Activated CD4-positive, alpha-beta T cell treated with anti-CD3 and anti-CD28 coated beads for 36 hours (primary cell): ENCODE measurements at places on chromosomes 7 and 10. TPM values are rescaled to one million over a fixed set of nuclear protein-coding genes. Genes with fewer than 3 reads are reported as not detected.

DNA sequence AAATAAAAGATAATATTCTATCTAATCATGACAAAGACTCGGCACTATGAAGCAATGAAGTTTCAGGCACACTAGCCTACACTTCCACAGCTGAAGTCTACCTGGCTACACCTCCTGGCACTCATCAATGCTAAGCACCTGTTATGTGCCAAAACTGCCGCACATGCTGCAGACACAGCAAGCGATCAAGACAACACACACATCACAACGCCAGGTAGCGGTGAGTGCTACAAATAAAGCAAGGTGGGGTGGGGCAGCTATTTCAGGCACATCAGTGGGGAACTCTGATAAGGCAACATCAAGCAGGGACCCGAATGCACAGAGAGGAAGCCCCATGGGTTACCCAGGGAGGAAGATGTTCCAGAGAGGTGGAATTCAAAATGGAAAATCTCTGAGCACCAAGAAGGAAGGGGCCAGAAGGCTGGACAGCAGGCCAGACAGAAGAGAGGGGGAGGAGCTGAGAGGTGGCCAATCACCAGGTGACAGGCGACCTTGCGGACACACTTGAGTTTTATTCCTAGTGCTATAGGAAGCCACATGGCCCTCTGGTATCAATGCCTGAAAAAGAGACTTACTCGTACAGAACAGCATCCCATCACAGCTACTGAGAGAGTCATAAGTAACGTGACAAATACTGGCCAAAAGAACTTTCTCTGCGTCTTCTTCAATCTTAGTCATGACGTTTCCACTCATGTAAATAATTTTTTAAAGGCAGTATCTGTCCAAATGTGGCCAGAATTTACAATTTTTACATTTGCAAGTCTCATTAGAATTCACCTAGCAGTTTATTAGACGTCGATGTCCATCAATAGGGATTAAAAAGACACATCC lies 8.0 kb downstream of the PSAP start:
- no peaks in the 10 kb centered on the region for H3K27me3 ChIP-seq
- H3K36me3 ChIP-seq: no peaks in the 10 kb centered on the region
- no peak overlapping the region for H3K4me3 ChIP-seq
- H3K4me1 ChIP-seq: peaks cover 71% of the 10 kb centered on the region

STRIP2 gene
- total RNA-seq: 51.8 TPM

DNA sequence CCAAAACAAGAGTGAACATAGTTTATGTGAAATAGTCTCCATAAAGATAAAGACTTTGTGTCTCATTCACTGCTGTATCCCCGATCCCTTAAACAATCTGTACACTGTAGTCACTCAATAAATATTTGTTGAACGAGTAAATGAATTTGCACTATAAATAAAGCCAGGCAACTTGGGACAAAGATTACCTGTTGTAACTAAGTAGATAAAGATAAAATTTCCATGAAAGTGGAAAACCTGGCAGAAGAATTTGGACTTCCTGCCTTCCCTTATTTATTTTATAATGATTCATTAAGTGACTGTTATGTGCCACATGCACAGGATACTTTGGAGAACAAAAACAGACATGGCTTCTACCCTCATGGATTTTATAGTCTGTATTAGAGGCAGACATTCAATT lies 277.7 kb upstream of the KAT6B start:
- no peak overlapping the region for H3K27ac ChIP-seq
- H3K27me3 ChIP-seq: no peaks in the 10 kb centered on the region
- no peak for DNase-seq
- H3K4me3 ChIP-seq: no peak overlapping the region
- peaks cover 7% of the 10 kb centered on the region for H3K36me3 ChIP-seq

GRCh38 chr10:69123306-69123746 lies 652 bp upstream of the VPS26A start:
- H3K27me3 ChIP-seq: no peaks in the 10 kb centered on the region
- H3K4me3 ChIP-seq: peak overlapping the region; percentile 90
- H3K36me3 ChIP-seq: no peaks in the 10 kb centered on the region
- no peak for DNase-seq

DNA sequence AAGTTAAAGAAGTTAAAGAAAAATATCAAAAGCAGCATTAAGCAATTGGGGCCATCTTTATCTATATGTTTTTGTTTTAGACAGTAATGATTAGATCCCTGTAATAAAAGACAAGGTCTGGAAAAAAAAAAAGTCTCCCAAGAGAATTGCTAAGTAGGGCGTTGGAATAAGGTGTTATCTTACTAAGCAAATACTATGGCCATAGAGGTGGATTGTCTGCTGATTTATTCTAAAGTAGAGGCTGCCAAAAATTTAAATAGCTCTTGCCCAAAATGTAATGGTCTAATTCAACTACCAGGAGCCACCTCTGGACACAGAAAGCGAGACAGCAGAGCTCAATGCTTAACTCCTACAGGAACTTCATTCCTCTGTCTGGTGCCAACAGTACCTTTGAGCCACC lies 71.6 kb downstream of the HERPUD2 start:
- no peaks in the 10 kb centered on the region for H3K36me3 ChIP-seq
- no peak overlapping the region for H3K4me3 ChIP-seq
- no peak overlapping the region for H3K27ac ChIP-seq
- H3K4me1 ChIP-seq: peaks cover 2% of the 10 kb centered on the region
- H3K27me3 ChIP-seq: no peaks in the 10 kb centered on the region

OR9A2 gene
- not detected for total RNA-seq

GRCh38 chr7:150974468-150975391 lies 3.4 kb downstream of the KCNH2 start:
- H3K27me3 ChIP-seq: peaks cover 21% of the 10 kb centered on the region
- peak overlapping the region; percentile 51 for H3K27ac ChIP-seq
- peaks cover 30% of the 10 kb centered on the region for H3K4me1 ChIP-seq
- no peaks in the 10 kb centered on the region for H3K36me3 ChIP-seq
- DNase-seq: peak; percentile 85
- H3K4me3 ChIP-seq: peak overlapping the region; percentile 73

GRCh38 chr10:61284222-61284890 lies 168.8 kb downstream of the TMEM26 start:
- H3K36me3 ChIP-seq: no peaks in the 10 kb centered on the region
- H3K27me3 ChIP-seq: no peaks in the 10 kb centered on the region
- H3K4me3 ChIP-seq: peak overlapping the region; percentile 35
- H3K4me1 ChIP-seq: peaks cover 15% of the 10 kb centered on the region
- no peak overlapping the region for H3K27ac ChIP-seq

MOGAT3 gene
- total RNA-seq: not detected

HECW1 gene
- not detected for total RNA-seq

DNA sequence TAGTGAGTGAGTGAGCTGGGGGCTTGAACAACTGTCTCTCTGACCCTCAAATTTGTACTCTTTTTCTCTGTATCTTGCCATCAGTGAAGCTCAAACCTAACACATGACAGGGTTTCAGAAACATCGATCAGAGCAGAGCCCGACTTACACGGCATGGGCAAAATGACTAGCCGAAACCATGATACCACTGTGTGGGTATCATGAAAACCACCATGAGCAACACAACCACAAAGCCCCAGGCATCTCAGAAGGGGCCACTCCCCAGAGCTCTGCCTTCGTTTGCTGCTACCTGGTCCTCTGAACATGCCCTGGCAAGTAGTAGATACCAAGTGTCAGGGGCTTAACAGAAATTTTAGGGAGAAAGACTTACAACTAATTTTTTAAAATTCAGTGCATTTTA lies 308.5 kb downstream of the WDR11 start:
- peaks cover 3% of the 10 kb centered on the region for H3K4me1 ChIP-seq
- H3K4me3 ChIP-seq: no peak overlapping the region
- H3K27ac ChIP-seq: no peak overlapping the region
- H3K36me3 ChIP-seq: no peaks in the 10 kb centered on the region
- DNase-seq: peak; percentile 37
- peaks cover 1% of the 10 kb centered on the region for H3K27me3 ChIP-seq

GRCh38 chr10:73917566-73918305 lies 6.8 kb downstream of the PLAU start:
- peaks cover 23% of the 10 kb centered on the region for H3K4me1 ChIP-seq
- no peak overlapping the region for H3K27ac ChIP-seq
- no peaks in the 10 kb centered on the region for H3K36me3 ChIP-seq
- peaks cover 21% of the 10 kb centered on the region for H3K27me3 ChIP-seq
- no peak for DNase-seq
- H3K4me3 ChIP-seq: no peak overlapping the region

GRCh38 chr7:80087051-80087770 lies 47.4 kb upstream of the GNAI1 start:
- H3K27ac ChIP-seq: no peak overlapping the region
- H3K4me1 ChIP-seq: no peaks in the 10 kb centered on the region
- no peaks in the 10 kb centered on the region for H3K36me3 ChIP-seq
- H3K27me3 ChIP-seq: no peaks in the 10 kb centered on the region

- no peaks in the 10 kb centered on the region for H3K4me1 ChIP-seq
- no peak overlapping the region for H3K4me3 ChIP-seq
- DNase-seq: no peak
- no peaks in the 10 kb centered on the region for H3K36me3 ChIP-seq
Observed at GRCh38 chr7:28879105-28879504, 79.0 kb downstream of the TRIL start.

DNA sequence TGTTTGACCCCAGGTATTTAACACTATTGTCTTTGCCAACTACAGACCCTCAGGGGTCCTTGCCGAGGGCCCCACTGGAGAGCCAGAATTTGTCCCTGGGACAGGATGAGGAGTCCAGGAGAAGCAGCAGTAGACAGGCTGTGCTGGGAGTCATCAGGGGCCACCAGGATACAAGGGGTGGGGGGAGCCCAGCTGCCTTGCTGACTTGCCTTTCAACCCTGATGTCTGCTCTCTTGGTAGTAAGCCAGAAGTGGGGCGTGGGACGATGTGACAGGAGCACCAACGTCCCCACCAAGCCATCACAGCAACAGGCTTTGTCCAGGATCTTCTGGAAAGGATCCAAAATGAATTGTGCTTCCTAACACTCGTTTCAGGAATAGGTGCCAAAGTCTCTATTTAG lies 62.4 kb upstream of the CDCA7L start:
- no peaks in the 10 kb centered on the region for H3K4me1 ChIP-seq
- no peak overlapping the region for H3K4me3 ChIP-seq
- H3K36me3 ChIP-seq: no peaks in the 10 kb centered on the region

GRCh38 chr10:105062951-105063350 lies 421.9 kb downstream of the SORCS3 start:
- no peak overlapping the region for H3K4me3 ChIP-seq
- DNase-seq: no peak

GRCh38 chr10:58886406-58886805 lies 290.0 kb upstream of the PHYHIPL start:
- peaks cover 2% of the 10 kb centered on the region for H3K36me3 ChIP-seq
- no peak overlapping the region for H3K4me3 ChIP-seq
- DNase-seq: no peak
- no peak overlapping the region for H3K27ac ChIP-seq
- no peaks in the 10 kb centered on the region for H3K4me1 ChIP-seq

DNA sequence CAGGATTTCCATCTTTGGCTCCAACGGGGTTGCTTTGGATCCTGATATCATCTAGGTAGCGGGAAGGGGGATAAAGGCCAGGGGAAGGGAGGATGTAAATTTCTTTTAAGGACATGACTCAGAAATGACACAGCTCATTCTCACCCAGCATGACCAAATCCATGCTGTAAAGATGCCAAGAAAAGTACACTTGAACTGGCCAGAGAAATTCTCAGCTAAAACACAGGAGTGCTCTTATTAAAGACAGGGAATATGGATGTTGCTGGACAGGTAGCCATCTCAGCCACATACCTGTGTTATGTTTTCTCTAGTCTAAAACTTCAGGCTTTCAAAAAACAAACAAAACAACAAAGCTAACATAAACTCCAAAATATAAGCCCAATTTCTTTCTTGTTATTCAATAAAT lies 68.3 kb downstream of the NAMPT start:
- no peak overlapping the region for H3K27ac ChIP-seq
- H3K4me3 ChIP-seq: no peak overlapping the region
- H3K27me3 ChIP-seq: peaks cover 16% of the 10 kb centered on the region

DNA sequence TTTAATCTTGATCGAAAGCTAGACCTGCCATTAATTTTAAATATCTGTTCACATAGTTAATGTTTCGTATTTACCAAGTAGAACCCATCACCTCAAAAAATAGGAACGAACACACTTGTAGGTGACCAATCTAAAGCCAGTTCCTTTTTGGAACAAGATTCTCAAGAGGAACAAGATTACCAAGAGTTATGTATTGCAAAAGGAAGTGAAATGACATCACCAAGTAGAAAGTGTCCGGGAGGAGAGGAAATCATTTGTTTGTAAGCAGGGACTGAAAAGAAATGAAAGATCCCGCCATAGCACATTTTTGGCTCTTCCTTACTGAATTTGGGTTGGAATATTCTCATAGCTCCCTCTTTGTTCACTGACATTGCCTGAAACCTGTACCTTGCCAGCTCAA lies 1200.5 kb downstream of the SORCS1 start:
- no peaks in the 10 kb centered on the region for H3K27me3 ChIP-seq
- H3K36me3 ChIP-seq: no peaks in the 10 kb centered on the region
- no peak overlapping the region for H3K4me3 ChIP-seq
- H3K27ac ChIP-seq: no peak overlapping the region
- no peak for DNase-seq

BCAP29 gene
- total RNA-seq: 38.8 TPM

TMEM139 gene
- 1.2 TPM for total RNA-seq

- no peak overlapping the region for H3K4me3 ChIP-seq
- no peaks in the 10 kb centered on the region for H3K36me3 ChIP-seq
- H3K27ac ChIP-seq: no peak overlapping the region
- no peak for DNase-seq
- peaks cover 6% of the 10 kb centered on the region for H3K4me1 ChIP-seq
Observed at GRCh38 chr10:58023341-58024073, 244.2 kb downstream of the IPMK start.

MUC3A gene
- total RNA-seq: not detected

- no peak overlapping the region for H3K4me3 ChIP-seq
- H3K27ac ChIP-seq: no peak overlapping the region
- no peaks in the 10 kb centered on the region for H3K36me3 ChIP-seq
Observed at GRCh38 chr7:94228223-94228622, 166.5 kb upstream of the COL1A2 start.

DNA sequence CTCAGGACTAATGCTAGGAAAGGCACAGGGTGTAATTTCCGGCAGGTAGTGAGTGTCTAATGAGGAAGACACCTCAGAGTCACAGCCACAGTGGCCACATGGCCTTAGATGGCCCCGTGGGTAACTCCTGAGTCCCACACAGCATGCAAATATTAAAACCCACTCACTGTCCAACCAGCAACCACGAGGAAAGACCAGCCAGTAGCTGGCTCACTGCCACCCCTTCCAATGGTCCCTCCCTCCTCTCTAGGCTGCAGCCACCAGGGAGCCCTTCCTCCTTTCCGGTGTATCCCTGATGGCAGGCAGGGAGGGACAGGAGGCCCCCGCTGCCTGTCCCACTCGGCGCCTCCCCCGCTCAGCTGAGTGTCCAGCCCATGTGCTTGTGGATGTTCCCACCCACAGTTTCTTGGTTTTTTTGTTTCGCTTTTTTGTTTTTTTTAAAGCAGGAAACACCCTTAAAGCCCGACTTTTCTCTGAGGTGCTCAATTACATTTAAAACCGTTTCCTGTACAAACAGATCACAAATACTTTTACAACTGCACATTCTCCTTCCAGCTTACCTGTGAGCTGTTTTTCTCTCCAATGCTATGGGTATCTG lies 9.2 kb downstream of the BNIP3 start:
- H3K36me3 ChIP-seq: peaks cover 79% of the 10 kb centered on the region
- H3K27me3 ChIP-seq: no peaks in the 10 kb centered on the region
- H3K27ac ChIP-seq: peak overlapping the region; percentile 81

GRCh38 chr10:77865580-77866324 lies 60.8 kb downstream of the DLG5 start:
- DNase-seq: peak; percentile 19
- H3K27ac ChIP-seq: no peak overlapping the region
- no peaks in the 10 kb centered on the region for H3K36me3 ChIP-seq
- no peaks in the 10 kb centered on the region for H3K4me1 ChIP-seq
- no peaks in the 10 kb centered on the region for H3K27me3 ChIP-seq

GRCh38 chr7:66460921-66461361 lies 167.7 kb upstream of the KCTD7 start:
- peaks cover 8% of the 10 kb centered on the region for H3K36me3 ChIP-seq
- no peak for DNase-seq
- H3K4me3 ChIP-seq: no peak overlapping the region
- H3K27me3 ChIP-seq: no peaks in the 10 kb centered on the region

SSC4D gene
- total RNA-seq: 0.91 TPM
